ENCODE measurements at places on chromosomes 5 and 9.
A peak's percentile ranks its signal among the peaks of the same experiment; 100 is the strongest.

- DNase-seq = no peak
Observed at GRCh38 chr9:38311382-38312270, 80.9 kb upstream of the ALDH1B1 start.

DNA sequence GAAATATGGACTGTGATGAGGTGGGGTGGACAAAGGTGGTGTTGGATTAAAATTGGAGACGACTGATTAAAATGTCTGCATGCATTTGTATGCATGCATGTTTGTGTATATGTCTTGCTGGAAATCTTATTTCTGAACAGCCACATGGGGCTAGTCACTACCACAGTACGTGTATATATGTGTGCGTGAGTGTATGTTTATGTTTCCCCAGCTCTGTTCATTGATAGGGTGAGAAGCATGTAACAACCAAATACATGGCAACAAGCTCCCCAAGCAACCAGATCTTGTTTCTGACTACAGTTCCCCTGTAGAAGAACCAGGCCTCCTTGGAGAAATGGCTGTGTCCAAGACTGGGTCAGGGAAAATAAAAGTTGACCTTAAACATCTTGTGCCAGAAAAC, 139.7 kb downstream of the GNA14 start:
- no peak for DNase-seq

GRCh38 chr5:36496471-36496870, 109.9 kb upstream of the SLC1A3 start:
- DNase-seq = no peak

- no peak for DNase-seq
Observed at GRCh38 chr5:174093123-174093522, 47.6 kb downstream of the NSG2 start.

- no peak for DNase-seq
Observed at GRCh38 chr5:172941067-172941516, 18.1 kb upstream of the RPL26L1 start.

DNA sequence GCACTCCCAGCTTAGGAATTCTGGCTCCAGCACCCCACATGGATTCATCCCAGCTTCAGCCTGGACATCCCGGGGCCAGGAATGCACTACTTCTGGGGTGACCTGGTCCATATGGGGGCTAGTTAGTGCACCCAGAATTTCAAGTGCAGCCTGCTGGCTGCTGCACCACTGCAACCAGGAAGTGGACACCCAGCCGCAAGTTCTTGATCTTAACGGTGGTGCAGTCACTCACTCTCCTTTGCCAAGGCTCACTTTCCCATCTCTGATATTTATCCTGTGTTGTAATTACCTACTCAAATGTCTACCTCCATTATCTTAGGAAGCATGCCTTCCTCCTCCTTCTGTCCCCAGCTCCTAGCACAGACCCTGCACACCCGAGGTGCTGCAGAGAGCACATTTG, 26.2 kb upstream of the RAB14 start:
- no peak for DNase-seq

DNA sequence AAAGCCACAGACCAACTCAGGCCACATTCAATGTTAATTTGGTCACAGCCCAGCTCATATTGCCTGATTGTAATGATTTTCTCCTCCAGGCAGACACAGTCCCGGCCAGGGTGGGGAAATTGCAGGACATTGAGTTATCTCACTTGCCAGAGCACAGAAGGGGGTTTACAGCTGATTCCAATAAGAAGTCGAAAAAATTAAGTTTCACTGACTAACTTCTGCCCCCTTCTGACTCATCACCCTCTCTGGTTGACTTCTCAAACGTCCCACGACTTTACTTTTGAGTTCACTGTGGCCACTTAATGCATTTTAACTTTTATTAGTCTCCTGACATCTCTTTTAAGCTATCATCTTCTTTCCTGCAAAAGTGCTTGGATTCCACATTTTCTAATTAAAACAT, 321.4 kb upstream of the WWC1 start:
- no peak for DNase-seq

GRCh38 chr5:40223884-40224402, 455.8 kb upstream of the PTGER4 start:
- no peak for DNase-seq

GRCh38 chr9:83355024-83355444, 183.2 kb downstream of the FRMD3 start:
- DNase-seq = no peak

- no peak for DNase-seq
Observed at GRCh38 chr5:143080407-143080806, 310.2 kb downstream of the ARHGAP26 start.

DNA sequence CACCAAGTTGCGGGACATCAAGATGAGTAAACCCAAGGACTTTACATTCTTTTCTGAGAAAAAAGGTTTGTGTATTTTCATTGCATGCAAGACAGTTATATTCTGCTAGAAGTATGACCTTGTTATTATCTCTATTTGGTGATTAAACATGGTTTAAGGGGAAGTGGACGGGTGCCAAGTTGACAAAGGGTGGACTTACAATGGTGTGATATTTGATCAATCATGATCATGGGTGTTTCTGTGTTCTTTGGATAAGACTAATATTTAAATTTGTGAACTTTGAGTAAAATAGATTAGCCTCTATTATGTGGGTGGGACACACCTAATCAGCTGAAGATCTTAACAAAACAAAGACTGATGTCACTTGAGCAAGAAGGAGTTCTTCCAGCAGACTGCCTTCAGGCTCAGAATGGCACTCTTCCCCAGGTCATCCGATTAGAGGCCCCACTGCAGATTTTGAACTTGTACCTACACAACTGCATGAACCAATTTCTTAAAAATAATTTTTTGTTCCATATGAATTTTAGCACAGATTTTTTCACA, 782.9 kb downstream of the CDH12 start:
- DNase-seq = no peak

DNA sequence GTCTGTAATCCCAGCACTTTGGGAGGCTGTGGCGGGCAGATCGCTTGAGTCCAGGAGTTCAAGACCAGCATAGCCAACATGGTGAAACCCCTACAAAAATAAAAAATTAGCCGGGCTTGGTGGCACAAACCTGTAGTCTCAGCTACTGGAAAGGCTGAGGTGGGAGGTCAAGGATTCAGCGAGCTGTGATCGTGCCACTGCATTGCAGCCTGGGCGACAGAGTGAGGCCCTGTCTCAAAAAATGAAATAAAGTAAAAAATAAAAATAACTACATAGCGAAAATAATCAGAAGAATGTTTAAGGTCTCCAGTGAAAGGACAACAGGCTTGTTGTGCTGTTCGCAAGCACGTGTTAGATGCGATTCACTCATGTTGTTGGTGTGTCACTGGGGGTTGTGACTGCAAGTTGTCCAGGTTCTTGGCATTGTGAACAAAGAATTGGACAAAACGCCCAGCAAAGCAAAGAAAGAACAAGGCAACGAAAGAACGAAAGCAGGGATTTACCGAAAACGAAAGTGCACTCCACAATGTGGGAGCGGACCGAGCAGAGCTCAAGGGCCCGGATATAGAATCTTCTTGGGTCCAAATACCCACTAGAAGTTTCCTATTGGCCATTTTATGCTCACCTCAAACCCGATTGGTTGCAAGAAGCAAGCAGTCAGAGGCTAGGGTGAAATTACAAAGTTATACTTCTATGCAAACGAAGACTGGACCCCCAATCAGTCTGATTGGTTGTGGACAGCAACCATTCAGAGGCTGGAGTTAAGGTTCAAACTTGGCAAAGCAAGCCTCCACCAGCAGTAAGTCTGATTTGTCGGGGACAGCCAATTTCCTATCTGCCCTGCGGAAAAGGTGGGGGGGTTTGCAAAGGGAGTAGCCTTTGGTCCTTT, 844 bp upstream of the MCCC2 start:
- DNase-seq = no peak

GRCh38 chr5:42494414-42494813, 71.2 kb downstream of the GHR start:
- no peak for DNase-seq

DNA sequence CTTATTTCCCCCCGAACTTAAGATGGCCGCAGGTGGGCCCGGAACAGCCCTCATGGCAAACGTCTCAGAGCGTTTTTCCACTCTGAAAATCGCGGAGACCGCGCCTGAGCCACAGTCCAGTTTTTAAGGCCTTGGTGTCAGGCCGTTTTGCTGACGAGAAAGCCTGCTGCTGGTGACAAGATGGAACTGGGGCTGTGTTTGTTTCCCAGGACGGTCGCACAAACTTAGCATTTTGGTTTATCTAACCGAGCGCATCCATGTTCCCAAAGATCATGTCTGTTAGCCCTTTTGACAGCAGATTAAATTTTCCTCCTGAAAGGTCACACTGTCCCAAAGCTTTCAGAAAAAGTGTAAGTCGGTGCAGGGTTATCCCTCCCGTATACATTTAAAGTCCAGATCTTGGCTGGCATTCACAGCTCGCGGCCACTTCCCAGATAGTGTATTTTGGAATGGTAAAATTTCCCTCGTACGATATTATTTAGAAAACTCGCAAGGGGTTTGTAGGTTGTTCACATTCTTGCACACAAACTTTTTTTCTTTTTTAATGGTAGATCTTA, 812 bp downstream of the SREK1 start:
- DNase-seq = no peak

DNA sequence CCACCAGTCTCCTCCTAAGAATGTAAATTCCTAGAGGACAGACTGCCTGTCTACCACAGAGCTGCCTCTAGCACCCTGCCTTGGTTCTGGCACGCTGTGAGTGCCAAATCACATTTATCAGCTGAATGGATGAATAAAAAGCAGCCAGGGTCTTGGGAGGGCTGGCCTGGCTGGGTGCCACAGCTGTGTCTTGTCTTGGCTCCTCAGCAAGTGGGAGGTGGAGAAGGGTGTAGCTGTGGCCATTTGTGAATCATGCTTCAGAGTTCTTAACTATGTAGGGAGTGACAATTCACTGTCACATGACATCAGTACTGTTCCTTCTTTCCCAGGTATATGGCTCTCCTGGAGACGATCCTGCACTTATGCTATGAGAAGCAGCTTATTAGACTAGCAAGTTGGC, 70.6 kb downstream of the DCP2 start:
- no peak for DNase-seq

DNA sequence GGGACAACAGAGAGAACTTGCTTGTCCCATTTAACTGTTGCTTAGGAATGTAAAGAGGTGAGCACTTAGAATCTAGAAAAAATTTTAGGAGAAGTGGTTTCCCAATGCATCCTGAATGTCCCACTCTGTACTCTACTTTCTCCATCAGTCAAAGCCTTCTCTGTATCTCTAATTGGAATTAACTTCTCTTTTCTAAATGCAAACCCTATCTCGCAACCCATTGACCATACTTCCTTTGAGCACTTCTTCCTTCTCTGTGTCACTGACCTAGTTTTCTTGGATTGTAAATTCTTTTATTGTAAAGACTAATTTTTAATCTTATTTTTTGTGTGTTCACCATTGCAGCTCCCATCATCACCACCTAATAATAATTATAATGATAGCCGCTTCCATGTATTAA, 33.3 kb downstream of the ADRB2 start:
- no peak for DNase-seq

DNA sequence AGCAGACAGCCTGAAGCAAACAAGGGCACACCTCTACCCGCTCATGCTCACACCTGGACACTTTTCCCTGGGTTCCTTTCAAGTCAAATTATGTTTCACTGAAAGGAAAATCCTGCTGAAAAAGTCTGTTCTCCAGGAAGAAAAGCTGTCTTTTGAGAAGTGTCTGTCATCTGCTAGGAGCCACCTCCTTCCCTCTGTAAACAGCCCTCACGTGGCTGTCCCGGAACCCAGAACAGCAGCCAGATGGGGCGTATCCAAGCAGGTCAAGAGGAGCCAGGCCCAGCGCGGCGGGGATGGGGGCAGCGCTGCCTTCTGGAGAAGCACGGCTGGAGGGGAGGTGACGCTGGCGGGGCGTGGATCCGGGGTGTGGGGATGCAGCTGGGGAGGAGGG, at the start of gene PNPLA7:
Gene PNPLA7, minus strand, starts transcription at position 172 of the 391 bp plus-strand sequence. CDS start 205 bp downstream, outside the sequence.
- DNase-seq = peak; percentile 30

Data from activated CD4-positive, alpha-beta T cell treated with anti-CD3 and anti-CD28 coated beads, Interleukin-2, amount 50 U/mL, for 4 hours (primary cell).